ENCODE measurements at places on chromosomes 16 and 17.

DNA sequence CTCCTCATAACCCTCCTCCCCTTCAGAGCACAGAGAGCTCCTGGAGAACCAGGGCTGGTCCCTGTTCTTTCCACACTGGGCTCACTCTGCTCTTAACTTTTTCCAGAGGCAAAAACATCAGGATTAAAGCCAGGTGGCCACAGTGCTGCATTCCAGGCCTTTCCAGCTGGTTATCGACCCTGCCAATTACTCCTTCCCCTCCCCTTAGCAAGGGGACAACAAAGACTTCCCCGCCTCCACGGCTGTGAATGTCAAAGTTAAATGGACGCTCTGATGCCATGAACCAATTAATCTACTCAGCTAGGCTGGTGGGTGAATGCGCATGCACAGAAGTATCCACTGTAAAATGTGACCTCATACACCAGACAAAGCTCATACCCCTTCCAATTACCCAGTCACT lies 23.1 kb downstream of the ACLY start:
- DNase-seq: no peak

GRCh38 chr17:82338858-82339633 lies 5.5 kb upstream of the SECTM1 start:
- DNase-seq: peak; percentile 80

DNA sequence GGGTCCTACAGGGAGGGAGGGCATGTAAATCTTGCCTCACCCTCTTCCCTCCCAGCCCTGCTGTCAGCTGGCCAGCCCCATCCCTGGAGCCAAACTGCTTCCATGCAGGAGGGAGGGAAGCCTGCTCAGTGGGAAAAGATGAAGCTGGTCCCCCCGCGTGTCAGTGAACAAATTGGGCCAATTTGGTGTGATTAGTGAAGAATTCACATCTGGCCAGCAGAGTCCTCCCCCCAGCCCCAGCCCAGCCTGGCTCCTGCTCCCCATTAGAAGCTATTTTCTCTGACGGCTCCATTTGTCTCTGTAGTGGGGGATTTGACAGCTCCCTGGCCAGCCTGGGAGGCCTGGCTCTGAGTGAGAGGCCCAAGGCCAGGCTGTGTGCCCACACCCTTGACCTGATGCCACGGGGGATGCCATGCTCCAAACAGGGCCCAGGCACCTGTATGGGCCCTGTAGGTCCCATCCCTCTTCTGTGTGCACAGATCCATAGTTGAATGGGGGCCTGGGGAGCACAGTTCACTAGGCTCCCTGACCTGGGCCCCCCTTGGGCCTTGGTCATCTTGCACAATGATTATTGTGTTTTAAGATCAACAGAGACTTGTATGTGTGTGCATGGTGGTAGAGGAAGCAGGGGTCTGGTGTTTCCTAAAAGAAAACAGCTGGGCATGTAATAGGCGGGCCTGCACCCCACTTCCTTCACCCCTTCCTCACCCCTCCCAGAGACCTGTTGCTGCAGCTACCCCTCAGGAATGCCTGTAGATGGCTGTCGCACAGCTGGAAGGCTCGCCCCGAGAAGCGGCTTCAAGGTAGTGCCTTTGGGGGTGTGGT lies 50.7 kb upstream of the TAC4 start:
- no peak for DNase-seq

DNA sequence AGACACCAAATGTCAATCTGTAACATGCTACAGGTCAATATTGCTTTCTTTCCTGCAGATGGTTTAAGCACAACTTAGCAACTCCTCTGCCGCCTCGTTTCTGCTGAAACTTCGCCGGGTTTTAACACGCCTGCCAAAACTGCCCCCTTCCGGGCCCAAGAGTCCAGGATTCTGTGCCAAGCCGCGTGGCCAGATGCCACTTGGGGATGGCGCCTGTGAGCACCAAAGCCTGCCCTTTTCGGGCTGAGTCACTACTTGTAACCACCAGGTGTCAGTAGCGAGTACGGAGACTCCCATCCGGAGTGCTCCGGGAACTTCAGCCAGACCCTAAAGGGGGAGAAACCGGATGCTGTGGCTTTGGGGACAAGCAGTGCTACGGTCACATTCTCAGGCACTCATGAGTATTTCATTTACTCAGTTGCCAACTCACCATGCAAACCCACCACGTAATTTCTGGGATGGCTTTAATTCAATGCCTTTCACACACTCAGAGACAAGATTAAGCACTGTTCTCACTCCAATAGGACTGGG lies 7.8 kb downstream of the PMP22 start:
- DNase-seq: no peak

DNA sequence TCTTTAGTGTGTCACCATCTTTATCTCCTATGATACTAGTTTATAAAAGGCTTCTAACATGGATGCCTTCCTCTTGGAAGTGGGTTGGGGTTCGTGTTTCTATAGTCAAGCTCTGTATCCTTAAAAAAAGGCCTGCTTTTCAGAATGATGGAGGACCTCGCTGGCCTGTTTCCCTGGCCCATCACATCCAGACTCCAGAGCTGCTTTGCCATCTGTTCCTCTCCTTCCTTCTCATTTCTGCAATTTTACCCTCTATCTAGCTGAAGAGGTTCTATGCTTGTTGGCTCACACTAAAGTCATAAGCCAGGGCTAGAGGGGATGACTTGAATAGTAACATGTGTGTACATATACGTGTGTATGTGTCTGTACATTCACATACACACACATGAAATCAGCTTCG lies 450.8 kb upstream of the HSBP1 start:
- no peak for DNase-seq

DNA sequence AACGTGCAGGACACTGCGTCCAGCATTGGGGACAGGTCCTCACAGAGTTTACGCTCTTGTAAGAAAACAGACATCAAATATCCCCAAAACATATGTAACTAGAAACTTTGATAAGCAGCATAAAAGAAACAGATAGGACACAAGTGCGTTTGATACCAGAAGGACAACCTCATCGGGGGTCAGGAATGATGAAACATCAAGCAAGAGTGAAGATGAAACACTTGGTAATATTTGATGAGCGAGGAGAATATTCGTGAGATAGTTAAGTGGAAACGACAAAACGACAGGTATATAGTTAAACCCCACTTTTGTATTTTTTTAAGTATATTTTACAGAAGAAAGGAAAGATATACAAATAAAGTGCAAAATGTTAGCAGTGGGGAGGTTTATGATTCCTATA lies 55.9 kb downstream of the NXN start:
- no peak for DNase-seq

- no peak for DNase-seq
These were observed 20.9 kb downstream of the TNS4 start for GRCh38 chr17:40480501-40481003.

DNA sequence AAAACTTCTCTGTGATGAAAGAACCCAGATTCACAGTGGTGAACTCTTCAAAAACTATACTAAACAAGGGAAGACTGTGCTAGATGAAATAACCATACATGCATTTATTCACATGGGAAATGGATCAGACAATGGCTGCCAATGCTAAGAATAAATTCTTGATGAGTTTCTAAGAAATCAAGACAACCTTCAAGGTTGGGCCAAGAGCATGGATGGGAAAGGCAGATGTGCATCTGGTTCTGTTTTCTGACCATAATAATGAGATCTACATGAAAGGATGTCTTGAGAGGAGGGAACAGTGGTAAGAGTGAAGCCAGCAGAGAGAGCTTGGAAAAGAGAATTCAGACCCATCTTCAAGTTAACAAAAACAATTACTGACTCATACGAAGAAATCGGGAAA lies 31.4 kb downstream of the ANKRD11 start:
- no peak for DNase-seq

GRCh38 chr17:40448639-40449261 lies 5.5 kb downstream of the IGFBP4 start:
- DNase-seq: no peak

- DNase-seq: no peak
These were observed 12.1 kb downstream of the ZFP1 start for GRCh38 chr16:75160386-75160785.

GRCh38 chr16:31090540-31090939 lies 1.8 kb upstream of the PRSS53 start:
- DNase-seq: no peak
